Activated CD8-positive, alpha-beta T cell treated with anti-CD3 and anti-CD28 coated beads, Interleukin-2, amount 10 ng/mL, durations not matched to agents 7 days and 5 days (primary cell): ENCODE measurements at places on chromosomes 3 and 15. TPM values are rescaled to one million over a fixed set of nuclear protein-coding genes. Genes with fewer than 3 reads are reported as not detected.

DNA sequence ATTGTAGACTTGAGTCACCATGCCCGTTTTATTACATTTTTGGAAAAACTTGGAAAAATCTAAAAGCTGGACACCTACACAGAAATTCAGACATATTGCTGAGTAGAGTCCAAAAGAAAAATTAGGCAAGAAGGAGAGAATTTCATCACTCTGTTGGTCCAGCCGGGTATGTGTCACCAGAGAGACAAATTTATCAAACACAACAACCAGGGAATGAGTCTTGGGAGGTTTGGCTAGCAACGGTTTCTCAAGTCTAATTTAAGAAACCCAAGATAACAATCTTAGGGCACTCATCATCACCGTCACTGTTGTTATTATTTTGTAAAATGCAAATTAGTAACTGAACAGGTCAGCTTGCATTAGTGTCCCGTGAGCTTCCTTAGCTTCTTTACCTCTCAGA lies 197.5 kb upstream of the C2CD4B start:
- no peak for DNase-seq

- DNase-seq = no peak
Measured at GRCh38 chr15:28017423-28017924, 81.6 kb downstream of the OCA2 start.

- no peak for DNase-seq
Measured at GRCh38 chr3:49779358-49780079, 6.8 kb downstream of the IP6K1 start.

DNA sequence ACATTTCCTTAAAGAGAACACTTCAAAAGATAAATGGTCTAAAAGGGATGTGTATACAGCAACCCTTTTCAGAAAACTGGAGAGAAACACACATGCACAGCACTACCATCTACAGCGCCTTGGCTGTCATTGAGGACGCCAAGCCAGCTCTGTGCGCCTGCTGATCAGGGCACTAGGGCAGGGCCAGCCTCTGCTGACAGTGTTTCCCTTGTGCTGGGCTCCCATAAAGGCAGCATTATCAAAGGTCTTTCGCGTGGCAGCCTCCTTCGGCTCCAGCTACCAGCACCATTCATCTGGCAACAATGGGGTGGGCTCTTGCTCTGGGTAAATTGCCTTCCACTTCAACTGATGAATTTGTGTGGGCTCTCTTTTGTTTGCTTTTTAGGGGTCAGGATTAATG lies 53.4 kb downstream of the LDHAL6B start:
- DNase-seq = no peak

- DNase-seq = no peak
Measured at GRCh38 chr15:35622641-35623340, 76.8 kb upstream of the DPH6 start.

GRCh38 chr3:3577823-3578222 lies 221.4 kb upstream of the LRRN1 start:
- DNase-seq = no peak

DNA sequence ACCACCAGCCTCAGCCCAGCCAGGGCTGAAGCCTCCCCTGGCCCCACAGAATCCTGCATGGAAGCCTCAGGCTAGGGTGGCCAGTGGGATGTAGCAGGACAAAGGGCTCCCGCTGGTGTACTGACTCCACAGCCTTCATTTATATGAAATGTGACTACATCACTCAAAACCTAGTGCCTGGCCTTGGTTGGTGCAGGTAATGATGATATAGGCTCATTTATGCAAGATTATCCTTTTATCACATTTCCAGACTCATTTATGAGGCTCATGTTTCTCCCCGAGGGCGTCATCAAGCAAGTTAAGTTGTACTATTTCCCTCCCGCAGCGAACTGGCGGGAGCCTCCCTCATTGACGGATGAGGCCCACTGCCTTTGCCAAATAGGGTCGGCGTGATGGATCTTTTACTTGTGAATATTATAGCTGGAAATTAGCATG lies 179.1 kb upstream of the SMAD3 start:
- DNase-seq = no peak

- DNase-seq = no peak
Measured at GRCh38 chr3:49972656-49973055, 32.7 kb downstream of the RBM6 start.

DNA sequence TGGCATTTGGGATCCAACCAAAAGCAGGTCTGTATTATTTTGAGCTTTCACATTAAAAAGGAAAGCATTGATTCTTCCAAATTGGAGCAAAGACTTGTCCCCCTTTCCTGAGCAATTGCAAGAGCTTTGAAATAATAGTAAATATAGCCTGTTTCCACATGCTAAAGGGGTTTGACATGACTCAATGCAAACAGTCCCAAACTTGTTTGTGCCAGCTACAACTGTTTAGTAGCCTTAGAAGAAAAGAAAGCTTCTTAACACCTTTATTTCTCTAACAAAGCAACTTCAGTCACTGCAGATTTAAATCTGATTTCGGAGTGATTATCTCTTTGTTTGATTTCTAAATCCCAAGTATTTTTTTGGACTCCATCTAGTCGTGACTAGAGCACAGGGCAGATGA lies 180.2 kb downstream of the SEMA6D start:
- DNase-seq = no peak

GRCh38 chr3:155411500-155412223 lies 118.2 kb upstream of the STRIT1 start:
- peak; percentile 28 for DNase-seq

GRCh38 chr3:134336587-134336986 lies 37.7 kb downstream of the AMOTL2 start:
- no peak for DNase-seq

DNA sequence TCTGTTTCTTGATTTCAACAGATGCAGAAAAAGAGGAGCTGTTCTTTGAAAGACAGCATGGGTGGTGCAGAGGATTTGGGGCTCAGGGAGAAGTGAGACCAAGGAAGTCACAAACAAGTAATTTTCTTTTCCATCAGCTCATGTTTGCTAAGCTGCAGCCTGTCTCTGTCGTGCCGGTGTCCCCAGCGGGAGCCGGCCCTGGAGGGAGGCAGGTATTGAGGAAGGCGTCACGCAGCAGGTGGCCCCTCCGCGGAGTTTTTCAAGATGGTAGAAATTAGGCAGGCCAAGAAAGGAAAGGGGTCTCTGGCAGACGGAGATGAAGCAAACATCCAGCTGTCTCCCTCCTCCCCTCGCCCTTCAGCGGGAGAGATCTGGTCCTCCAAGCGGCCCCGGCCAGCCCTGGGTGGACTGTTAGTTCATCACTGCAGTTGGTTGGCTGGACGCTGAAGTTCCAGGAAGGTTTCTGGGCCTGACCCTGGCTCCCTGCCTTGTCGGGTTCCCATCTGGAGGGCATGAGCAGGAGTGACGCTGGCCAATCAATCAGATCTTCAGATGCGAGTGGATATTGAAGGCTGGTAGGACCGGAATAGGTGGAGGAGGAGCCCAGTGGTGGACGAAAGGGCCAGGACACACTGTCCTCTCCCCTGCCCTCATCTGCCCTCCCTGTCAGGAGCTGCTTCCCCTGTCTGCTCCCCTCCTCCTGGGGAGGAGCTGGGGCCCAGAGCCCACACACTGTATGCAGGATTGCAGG lies 27.7 kb upstream of the MUC4 start:
- DNase-seq = no peak

DNA sequence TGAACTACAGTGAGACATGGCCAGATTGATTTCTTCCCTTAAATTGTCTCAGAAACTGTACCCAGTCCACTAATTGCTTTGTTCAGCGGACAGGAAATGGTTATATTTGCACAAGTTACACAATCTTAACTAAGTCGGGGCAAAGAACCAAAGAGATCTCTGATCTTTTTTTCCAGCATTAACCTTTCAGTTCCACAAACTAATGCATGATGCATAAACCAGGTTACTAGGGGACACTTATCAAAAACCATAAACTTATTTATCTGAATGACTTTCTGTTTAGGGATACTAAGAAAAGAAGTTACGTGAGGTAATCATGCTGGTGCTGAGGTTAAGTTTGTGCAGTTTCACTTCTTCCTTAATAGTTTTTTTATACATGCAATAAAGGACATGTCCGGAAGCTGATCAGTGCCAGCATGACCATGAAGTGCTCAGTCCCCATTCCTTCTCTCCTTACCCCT lies 22.4 kb downstream of the FNDC3B start:
- no peak for DNase-seq

GRCh38 chr3:97713634-97714033 lies 50.9 kb upstream of the ARL6 start:
- no peak for DNase-seq

DNA sequence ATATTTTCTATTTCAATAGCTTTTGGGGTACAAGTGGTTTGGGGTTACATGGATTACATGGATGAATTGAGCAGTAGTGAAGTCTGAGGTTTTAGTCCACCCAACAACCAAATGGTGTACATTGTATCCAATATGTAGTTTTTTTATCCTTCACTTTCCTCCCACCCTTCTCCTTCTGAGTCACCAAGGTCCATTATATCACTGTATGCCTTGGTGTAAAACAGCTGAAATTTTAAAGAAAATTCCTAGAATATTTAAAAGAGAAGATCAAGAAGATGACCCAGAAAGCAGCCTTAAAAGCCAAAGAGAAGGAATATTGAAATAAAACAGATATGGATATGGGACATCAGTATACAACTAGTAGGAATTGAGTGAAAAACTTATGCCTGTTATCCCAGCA lies 204.2 kb upstream of the COL8A1 start:
- DNase-seq = no peak

DNA sequence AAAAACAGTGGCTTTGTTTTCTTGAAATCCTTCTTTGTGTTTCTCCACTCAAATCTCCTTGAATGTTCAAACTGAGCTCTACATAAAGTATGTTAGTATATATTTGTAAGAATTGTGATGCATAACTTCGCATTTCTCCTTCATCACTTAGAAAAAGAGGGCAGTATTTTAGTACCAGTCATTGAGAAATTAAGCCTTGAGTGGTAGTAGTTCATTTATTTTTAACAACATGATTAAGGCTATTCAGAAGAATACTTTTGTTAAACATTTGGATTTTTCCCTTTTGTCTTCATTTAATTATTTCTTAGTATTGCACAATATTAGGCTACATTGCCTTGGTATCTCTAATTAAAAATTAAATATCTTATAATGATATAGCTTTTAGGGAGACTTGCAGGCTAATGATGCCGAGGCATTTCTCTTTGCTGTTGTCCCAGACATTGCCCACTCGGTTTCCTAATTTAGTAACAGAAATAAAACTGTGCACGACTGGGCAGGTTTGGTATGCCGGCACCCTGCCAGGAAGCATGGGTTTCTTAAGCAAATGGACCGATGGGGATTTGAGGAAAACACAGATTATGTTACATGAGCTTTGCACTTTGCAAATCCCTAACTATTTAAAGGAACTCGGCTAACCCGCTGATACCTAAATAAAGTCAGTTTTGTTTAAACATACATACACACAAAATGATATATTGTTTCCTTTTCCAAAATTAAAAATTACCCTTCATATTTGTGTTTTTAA lies 54.7 kb downstream of the LRRC28 start:
- no peak for DNase-seq

DNA sequence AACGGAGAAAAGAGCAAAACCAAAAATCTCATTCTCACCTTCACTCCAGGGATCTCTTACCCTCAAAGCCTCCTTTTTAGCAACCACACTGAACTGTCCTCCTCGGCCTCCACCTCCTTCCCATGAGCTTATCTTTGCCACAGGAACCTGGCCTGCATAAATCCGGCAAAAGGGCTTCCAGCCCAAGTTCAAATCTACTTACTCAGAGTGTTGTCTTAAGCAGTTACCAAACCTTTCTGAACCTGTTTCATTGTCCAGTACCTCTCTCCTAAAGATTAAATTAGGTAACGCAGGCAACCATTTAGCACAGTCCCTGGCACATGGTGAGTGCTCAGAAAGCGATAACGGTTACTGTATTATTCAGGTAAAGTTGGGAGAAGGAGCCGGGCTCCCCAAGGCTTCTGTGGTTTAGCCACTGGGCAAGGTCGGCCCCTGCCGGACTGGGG lies 777 bp downstream of the CIB1 start:
- DNase-seq = no peak

GRCh38 chr3:9944271-9944670 lies 7.9 kb downstream of the PRRT3 start:
- no peak for DNase-seq

- no peak for DNase-seq
Measured at GRCh38 chr3:50435371-50436113, 67.9 kb downstream of the CACNA2D2 start.

Gene ADAMTS9
- not detected for total RNA-seq

Gene HTR3D
- not detected for total RNA-seq

Gene GP5
- 1.4 TPM for total RNA-seq

Gene TNNC1
- total RNA-seq = 2.1 TPM

Gene POC1A
- total RNA-seq = 32.3 TPM

Gene STRIT1
- total RNA-seq = not detected

Gene CGNL1
- total RNA-seq = not detected

Gene LRCH3
- 60.4 TPM for total RNA-seq

Gene SLC9C1
- not detected for total RNA-seq

Gene CHRM5
- not detected for total RNA-seq

Gene C3orf20
- total RNA-seq = 0.11 TPM
